NCI-H774 (cell line): ENCODE measurements at places on chromosomes 5 and 9.

DNA sequence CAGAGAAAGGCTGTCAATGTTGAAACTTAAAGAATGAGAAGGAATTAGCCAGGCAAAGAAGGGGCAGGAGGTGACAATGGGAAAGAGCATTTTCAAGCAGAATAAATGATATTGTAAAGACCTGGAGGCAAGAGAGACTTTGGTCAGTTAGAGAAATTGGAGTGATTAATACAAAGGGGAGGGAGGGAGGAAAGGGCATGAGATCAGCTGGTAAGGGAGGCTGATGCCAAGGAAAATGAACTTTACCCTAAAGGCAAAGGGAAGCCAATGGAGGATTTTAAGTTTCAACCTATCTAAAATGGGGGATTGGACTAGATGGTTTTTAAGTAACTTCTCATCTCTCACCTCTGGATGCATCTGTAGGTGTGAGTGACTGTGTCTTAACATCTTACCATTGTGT is 23.3 kb downstream of the C5 start:
- no peak for DNase-seq

- no peak for DNase-seq
These were observed 19.8 kb downstream of the TRIP13 start for GRCh38 chr5:912280-913091.

DNA sequence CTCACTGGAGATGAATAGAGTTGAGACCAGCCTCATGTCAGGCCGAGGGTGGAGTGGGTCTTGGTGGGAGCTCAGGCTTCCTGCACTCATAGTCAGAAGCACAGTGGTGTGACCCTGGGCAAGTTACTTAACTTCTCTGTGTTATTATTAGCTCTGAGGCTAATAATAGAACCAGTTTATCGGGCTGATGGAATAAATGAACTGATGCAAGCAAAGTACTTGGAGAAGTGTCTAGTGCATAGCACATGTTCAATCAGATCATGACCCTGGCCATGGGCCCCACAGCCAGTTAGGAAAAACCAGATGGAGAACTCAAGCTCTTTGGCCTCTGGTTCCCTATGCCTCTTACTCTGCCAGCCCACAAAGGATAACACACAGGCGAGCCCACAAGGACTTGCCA is 45.3 kb upstream of the OSMR start:
- DNase-seq = no peak

DNA sequence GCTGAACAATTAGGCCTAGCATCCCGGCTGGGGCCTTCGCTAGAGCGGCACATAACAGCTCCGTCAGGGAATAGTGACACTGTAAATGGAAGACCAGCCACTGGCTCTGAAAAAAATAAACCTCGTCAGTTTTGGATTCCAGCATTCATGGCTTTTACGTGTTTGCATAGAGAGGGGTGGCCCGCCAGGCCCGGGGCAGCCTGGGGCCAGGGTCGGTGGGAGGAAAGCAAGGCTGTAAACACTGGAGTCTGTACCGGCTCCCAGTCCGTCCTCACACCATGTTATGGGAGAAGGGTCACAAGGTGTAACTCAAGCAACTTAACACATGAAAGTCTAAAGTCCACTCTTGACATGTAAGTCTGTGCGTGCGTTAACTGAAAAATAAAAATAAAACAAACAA is 11.2 kb downstream of the CCNI2 start:
- DNase-seq = no peak

GRCh38 chr9:79639354-79639753 is 67.6 kb downstream of the TLE4 start:
- no peak for DNase-seq

- DNase-seq = no peak
These were observed 958.5 kb downstream of the DTWD2 start for GRCh38 chr5:118029807-118030206.

- no peak for DNase-seq
These were observed 495.9 kb downstream of the CSNK1G3 start for GRCh38 chr5:124007675-124008398.

DNA sequence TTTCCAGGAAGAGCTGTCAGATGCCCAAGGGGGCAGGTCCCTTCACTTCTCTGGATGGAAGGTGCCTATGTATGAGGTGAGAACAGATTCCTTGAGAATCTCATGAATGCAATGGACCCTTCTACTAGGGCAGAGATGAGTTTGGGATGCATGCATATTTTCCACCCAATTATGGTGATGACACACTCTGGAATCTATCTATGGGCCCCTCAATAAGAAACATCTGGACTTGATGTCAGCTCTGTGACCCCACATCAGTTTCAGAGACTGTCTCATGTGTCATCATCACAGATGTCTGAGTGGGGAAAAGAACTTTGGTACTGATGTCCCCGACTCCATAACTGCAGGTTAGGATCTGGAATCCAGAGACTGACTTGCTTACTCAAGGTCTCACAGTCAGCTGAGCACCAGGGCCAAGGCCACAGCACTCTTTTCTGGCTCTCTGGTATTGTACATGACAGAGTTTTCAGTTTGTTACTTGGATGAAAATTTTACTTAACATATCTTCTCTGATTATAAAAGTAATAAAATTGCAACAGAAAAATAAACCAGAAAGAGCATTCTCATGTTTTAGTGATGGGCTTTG is 177.0 kb downstream of the DCP2 start:
- no peak for DNase-seq

GRCh38 chr5:172952034-172952511 is 7.2 kb upstream of the RPL26L1 start:
- no peak for DNase-seq

DNA sequence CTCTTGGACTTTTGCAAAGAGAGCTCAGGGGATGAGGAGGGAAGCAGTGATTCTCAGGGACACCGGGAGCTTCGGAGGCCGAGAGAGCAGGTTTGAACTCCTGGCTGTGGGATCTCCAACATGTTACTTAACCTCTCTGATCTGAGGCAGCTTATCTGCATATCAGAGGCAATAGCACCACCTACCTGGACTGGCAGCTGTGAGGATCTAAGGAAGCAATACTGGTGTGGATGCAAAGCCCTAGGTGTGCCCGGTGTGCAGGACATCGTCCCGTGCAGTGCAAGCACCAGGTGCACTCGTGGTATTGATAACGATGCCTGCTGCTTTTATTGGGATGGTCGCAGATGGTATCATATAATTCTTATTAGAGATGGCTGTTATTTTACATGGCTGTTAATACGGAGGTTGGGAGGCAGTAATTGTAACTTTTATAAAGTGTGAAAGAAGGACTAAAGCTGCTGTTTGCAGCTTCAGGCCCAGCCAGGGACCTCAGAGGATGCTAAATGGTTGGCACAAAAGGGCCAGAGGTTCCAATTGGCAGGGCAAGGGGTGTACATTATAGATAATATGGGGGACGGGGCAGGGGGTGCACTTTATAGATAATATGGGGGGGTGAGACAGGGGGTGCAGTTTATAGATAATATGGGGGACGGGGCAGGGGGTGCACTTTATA is 14.9 kb downstream of the COL5A1 start:
- DNase-seq = no peak

GRCh38 chr5:128241051-128241695 is 157.6 kb downstream of the SLC12A2 start:
- DNase-seq = no peak

DNA sequence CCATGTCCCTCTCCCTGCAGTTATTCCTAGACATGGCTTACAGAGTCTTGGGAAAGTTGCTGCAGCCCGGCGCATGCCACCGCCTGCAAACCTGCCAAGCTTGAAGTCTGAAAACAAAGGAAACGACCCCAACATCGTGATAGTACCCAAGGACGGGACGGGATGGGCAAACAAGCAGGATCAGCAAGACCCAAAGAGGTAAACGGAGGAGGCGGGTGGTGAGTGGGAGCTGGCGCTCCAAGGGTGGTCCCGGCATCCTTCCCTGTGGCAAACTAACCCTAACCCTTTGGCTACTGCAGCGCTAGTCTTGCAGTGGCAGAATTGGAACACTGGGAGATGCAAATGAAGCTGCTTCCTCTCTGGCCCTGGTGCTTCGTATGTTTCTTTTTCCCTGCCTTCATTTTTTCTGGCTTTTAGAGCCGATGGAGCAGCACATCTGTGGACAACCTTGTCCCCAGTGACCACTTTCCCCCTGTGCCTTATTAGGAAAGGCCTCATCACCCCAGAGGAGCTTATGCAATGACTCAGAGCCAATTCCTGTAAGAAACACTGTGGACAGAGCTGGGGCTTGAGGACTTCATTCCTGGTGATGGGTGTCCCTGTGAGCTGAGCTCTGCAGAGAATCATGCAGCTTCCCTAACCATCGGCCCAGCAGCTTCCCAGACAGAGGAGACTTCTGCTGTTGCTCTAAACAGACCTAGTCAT is 38.9 kb downstream of the PRRC2B start:
- no peak for DNase-seq

DNA sequence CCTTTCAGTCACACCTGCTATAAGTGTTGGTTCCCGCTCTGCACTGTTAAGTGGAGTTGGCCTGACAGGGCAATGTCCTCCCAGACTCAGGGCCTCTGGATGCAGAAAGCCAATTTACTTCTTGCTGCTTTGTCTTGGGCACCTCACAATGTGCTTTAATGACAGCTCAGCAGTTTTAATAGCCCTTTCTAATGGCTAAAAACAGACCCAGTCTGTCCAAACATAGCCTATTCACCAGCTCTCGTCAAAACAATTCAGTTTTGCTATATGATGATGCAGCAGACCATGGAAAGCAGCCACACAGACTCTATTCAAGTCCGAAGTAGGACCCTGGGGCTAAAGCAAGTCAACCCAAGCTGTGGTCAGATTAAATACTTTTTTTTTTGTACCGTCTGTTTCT is 529.1 kb upstream of the SEMA6A start:
- DNase-seq = no peak

GRCh38 chr5:57442080-57442839 is 40.4 kb downstream of the ACTBL2 start:
- no peak for DNase-seq

DNA sequence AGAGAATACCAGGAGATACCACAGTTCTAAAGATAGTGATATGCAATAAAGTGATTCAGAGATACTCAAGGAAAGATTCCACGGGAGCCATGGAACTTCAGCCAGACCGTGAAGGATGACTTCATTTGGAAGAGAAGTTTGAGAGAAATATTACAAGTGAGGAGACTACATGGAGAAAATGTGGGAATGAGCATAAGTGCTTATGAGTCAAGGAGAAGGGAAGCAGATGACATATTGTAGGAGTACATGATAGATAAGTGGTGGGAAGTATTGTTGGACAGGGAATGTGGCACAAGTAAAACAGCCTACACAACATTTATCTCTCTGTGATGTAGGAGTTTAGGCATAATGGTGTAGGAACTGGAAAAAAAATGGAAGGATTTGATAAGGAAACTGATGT is 122.1 kb upstream of the FBXL17 start:
- no peak for DNase-seq

DNA sequence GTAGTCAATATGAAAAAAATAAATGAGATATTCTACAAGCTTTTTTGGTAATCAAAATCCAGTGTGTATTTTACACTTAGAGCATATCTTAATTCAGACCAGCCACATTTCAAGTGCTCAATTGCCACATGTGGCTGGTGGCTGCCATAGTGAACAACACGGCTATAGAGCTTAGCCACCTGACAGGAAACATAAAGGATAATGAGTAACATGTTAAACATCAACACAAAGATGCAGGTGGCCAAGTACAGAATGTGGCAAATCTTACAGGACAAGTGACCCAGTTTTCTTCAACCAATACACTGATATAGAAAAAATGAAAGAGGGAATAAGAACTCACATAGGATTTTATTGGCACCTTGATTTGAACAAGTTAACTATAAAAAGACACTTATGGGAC is 61.4 kb downstream of the KIF24 start:
- peak; percentile 53 for DNase-seq

DNA sequence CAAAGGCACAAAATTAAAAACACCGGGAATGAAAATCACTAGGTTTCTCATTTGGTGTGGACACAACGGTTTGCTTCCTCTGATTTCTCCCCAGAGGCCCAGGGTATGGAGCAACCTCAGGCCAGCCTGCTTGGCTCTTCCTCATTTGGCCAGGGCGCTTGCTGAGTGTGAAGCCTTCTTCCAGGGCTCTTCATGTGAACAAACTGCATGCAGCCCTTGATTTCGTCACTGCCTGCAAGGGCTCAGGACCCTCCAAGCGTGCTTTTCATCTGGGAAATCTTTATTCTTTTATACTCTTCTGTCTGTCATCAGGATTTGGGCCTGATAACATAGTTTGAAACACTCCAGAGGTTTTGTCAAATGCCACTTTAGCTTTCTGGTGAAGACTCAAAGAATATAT is 122.6 kb upstream of the KLF4 start:
- no peak for DNase-seq

DNA sequence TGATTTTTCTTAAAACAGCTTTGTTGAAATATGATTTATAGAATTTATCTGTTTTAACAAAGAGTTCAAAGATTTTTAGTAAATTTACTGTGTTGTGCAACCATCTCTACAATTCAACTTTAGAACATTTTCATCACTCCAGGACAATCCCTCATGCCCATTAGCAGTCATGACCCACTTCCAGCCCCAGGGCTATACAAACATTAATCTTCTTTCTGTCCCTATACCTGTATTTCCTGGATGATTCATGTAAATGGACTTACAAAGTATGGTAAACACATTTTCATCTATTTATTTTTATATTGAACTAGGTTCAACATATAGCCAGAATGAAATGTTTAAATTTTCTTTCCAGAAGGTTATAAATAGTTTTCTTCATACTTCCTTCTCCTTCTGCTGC is 127.8 kb upstream of the CCDC180 start:
- no peak for DNase-seq

GRCh38 chr9:33102551-33103210 is 26.2 kb upstream of the SMU1 start:
- no peak for DNase-seq

- no peak for DNase-seq
These were observed 1.5 kb upstream of the CLIC3 start for GRCh38 chr9:136997830-136998234.

DNA sequence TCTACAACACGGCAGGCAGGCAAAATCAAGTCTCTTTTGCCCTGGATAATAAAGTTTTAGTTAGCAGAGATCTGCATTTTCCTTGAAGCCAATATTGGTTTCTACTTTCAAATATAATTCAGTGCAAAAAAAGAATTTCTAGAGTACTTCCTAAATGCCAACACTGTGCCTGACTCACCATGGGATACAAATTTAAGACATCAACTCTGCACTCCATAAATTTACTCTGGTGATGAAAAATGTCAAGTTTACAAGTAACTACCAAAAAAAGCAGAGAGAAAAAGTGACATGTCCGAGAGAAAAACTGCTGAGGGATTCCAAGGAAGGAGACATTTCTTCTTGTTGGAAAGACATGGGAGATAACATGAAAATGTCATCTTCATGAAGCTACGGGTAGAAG is 119.7 kb downstream of the RAPGEF6 start:
- no peak for DNase-seq
